Activated CD4-positive, alpha-beta T cell treated with anti-CD3 and anti-CD28 coated beads for 36 hours (primary cell): ENCODE measurements at places on chromosomes 4 and X.

DNA sequence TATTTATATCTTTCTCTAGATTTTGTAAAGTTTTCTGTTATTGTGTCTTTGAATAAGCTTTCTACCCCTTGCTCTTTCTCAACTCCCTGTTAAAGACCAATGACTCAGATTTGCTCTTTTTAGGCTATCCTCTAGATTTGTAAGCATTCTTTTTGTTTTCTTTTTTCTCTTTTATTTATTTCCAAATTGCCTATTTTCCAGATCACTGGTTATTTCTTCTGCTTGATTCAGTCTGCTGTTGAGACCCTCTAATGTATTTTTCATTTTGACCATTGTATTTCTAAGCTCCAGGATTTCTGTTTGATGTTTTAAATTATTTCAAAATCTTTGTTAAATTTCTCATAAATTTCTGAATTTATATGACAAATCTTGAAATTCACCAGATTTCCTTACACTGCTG, 462.6 kb upstream of the GALNT7 start:
- DNase-seq: no peak

GRCh38 chr4:95250544-95251137, 298.1 kb downstream of the UNC5C start:
- no peak for DNase-seq

- no peak for DNase-seq
Observed at GRCh38 chr4:71377561-71377960, 38.7 kb downstream of the SLC4A4 start.

GRCh38 chr4:189843413-189844009, 97.2 kb upstream of the FRG1 start:
- no peak for DNase-seq

- no peak for DNase-seq
Observed at GRCh38 chr4:36665985-36666527, 384.6 kb downstream of the DTHD1 start.

DNA sequence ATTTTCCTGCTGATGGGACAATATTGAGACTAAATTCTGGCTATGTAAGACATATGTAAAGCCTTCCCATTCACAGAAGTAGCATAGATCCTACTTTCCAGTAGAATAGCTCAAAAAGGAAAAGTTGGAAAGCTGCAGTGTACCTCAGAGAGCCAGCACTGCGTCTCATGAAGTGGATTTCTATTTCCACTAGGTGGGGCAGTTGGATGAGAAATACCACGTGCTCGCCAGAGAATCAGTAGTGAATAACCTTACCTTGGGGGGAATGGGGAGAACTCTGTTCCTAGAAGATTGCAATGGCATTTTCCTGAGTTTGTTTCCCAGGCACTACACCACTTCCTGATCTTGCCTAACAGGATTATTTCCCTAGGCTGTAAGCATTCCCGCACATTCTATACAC, 907.1 kb downstream of the FSTL5 start:
- DNase-seq: no peak

DNA sequence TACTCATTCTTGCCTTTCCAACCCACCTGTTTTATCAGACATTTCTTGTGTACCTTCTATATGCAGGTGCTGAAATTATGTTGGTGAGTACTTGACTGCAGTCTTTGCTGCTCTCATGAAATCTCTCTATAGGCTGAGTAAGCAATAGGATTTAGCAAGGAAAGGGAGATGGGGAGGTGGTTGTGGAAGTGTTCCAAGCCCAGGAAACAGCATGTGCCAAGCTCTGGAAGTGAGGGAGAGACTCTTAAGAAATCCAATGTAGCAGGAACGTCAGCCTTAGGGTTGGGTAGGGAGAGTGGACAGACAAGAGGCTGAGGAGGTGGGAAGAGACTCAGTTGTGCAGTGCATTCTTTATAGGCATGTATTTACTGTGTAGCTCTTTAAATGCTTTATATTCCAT, 5.6 kb downstream of the SEPTIN11 start:
- DNase-seq: no peak

GRCh38 chr4:187714957-187715356, 280.6 kb upstream of the ZFP42 start:
- DNase-seq: no peak
